ENCODE measurements at places on chromosomes 5 and 9.
A peak's percentile ranks its signal among the peaks of the same experiment; 100 is the strongest.

- no peak for DNase-seq
These were observed 2.2 kb downstream of the CDH12 start for GRCh38 chr5:22850981-22851380.

- no peak for DNase-seq
These were observed 502.8 kb upstream of the PAPPA start for GRCh38 chr9:115650768-115651167.

- no peak for DNase-seq
These were observed 40.8 kb downstream of the LIFR start for GRCh38 chr5:38515646-38516045.

DNA sequence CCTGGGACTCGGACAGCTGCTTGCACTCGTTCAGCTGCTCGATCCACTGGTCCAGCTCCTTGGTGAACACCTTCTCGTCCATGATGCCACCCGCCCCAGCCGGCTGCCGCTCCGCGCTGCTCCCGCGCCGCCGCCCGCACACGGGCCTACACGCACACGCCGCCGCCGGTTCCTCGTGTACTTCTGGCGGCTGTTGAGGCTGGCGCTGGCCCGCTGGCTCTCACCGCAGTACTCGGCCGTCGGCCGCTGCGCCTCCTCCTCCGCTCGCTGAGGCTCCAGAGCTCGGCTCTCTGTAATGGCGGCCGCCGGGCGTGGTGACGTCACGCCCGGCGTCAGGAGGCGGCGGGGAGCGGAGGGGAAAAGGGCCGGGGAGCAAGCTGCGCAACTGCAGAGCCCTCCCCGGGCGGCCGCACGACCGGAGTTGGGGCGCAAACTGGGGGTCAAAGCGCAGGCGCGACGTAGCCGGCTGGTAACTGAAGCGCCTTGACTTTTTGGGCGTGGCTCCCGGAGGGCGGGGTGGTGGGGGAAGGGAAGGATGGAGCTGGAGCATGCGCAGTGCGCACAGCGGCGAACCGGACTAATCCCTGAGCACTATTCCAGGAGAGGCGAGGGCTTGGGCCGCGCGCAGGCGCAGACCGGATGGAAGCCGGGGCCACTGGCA, at the start of gene PPP2CA:
Gene PPP2CA, minus strand, starts transcription at position 294 of the 661 bp plus-strand sequence. Its CDS starts 212 bp downstream, at position 82.
- DNase-seq, result peak; percentile 88

- DNase-seq, result no peak
These were observed 35.0 kb downstream of the ANGPTL2 start for GRCh38 chr9:127087411-127087810.

GRCh38 chr9:71079451-71079850, 42.0 kb downstream of the TRPM3 start:
- DNase-seq, result no peak

GRCh38 chr5:65067147-65067506, 298.4 kb downstream of the CWC27 start:
- DNase-seq, result no peak

DNA sequence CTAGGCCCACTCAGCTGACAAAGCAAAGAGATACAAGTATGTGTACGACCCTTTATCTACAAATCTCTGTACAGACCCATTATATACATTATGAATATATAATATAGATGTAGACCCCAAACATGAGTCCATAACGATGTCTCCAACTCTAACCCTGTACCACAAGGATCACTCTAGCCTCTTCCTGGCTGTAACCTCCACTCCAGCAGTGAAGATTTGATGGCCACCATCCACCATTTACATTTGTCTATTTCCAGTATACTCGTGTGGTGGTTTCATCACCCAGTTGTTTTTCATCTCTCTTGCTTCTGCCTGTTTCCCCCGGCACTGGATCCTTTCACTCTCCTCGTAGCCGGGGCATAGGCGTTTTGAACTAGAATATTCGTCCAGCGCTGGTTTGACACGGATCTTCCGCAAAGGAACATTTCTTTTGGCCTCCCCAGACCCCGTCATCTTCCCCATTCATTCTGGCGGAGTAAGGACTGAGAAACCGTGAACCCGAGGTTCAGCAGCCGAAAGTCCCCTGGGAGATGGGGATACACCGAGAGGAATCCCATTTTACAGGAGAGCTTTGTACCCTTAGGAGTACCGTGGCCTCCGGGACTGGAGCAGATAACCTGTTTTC, 828 bp upstream of the TRIO start:
- DNase-seq, result peak; percentile 50

DNA sequence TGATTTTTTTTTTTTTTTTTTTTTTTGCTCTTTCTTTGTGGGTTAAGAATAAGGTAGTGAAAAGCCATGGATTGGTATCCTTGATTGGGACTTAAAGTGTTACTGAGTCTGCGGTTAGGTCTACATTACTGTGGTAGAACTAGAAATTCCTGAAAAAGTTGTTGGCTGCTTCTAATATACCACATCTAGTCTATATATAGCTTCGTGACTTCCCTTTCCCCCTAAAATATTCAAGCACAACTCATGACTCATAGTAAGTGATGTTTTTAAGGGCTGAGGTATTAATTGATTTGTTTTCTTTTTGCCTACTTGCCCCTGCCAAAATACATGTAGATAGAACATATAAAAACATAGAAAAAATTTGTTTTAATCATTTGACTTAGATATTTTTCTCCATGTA, 247.6 kb downstream of the TMEM232 start:
- no peak for DNase-seq

GRCh38 chr9:134062461-134063087, 5.3 kb downstream of the BRD3 start:
- no peak for DNase-seq

DNA sequence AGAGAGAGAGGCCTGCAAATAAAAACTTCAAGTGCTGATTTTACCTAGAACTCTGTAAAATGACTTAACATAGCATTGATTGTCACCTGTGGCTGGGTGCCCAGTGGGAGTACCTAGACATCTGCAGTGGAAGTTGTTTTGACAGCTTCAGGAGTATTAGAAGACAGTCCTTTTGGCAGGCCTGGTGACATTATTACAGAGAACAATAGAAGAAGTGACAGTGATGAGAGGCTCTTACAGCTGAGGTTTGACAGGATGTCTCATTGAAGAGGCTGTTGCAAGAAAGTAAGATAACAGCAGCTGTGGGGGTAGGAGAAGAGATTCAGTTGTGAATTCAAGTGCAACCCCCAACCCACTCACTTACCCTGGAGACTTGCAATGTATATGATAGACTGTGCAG, 27.9 kb upstream of the MUSK start:
- no peak for DNase-seq
